Occipital lobe (tissue), 3 donors: ENCODE measurements at places on chromosomes 5 and 9.
A peak's percentile ranks its signal among the peaks of the same experiment; 100 is the strongest.

DNA sequence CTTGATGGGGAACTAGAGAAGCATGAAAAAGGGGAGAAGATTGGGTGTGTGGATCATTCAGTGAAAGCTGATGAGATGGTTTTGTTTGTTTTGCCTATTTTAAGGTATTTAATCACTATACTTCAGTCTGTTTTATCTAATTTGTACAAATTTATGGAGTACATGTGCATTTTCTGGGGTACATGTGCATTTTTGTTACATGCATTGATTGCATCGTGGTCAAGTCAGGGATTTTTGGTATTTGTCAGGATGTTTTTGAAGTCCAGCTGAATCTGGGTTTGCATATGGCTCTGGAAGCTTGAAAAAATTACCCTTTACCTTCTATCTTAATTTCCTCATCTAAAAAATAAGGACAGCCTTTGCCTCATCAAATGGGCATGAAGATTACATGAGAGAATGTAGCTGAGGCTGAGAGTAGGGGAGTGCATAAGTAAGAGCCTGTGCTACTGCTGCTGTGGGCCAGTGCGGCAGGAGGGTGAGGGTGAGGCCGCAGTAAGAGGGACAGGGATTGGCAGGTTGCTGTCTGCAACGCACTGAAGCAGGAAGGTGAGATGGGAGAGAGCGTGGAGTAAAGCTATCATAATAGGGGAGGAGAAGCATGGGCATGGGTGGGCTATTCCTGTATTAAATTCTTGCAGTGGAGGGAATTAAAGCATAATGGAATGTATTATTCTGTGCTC, 139.8 kb downstream of the NPR3 start:
- no peak for DNase-seq

- DNase-seq = no peak
These were observed 63.4 kb upstream of the WWC1 start for GRCh38 chr5:168227973-168228615.

DNA sequence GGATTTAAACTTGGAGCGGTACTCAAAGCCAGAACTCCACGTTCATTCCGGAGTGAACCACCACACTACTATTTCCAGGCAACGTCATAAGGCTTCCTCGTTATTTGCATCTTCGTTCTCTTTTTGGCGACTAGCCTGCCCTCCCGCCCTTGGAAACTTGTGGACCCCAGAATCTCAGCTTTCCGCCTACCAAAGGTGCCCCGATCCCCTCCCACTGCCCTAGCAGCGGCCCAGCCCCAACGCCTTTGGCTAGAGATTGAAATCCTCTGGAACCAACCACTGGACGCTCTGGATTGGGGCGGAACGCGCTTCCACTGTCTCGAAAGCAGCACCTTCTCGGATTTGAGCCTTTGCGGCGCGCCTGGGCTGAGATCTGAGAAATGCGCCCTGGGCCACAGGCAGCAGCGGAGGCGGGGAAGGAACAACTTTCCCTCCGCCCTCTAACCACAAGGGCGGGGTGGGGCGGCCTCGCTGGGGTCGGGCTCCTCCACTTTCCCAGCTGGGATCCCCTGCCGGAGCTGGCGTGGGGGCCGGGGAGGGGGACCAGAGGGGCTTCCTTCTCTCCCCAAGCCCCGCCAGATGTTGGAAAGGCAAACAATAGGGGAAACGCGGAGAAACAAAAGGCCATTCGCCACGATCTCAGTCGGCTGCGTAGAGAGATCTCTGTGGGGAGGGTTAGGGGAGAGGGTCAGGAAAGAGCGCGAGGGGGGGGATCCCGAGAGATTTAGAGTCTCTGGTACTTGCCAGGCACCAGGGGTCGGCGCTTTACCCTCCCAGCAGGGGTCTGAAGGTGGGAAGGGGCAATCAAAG, 1.3 kb downstream of the MOB3B start:
- DNase-seq = peak; percentile 65

- DNase-seq = no peak
These were observed 410.9 kb upstream of the TRPC7 start for GRCh38 chr5:136776022-136776927.

- DNase-seq = no peak
These were observed 47.6 kb downstream of the MCTP1 start for GRCh38 chr5:95237324-95237723.

GRCh38 chr9:18632632-18633403, 158.9 kb downstream of the ADAMTSL1 start:
- no peak for DNase-seq

DNA sequence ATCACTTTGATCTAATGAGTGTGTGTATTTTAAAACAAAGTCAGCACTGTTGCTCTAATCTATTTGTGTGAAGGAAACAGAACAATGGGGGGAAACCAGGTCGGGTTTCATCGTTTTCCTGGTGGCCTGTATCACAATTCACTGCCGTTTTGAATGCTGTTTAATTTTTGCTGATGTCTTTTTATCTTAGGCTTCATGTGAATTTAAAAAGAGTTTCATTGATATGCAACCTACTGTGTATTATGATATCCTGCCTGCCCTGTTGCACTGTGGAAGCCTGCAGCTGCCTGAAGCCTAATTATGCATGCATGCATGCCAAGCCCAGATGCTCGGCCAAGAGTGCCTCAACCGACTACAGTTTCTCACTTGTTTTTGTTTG, 307.5 kb downstream of the ZNF608 start:
- DNase-seq = peak; percentile 10

- no peak for DNase-seq
These were observed 112.3 kb upstream of the CXCL14 start for GRCh38 chr5:135691044-135691443.

DNA sequence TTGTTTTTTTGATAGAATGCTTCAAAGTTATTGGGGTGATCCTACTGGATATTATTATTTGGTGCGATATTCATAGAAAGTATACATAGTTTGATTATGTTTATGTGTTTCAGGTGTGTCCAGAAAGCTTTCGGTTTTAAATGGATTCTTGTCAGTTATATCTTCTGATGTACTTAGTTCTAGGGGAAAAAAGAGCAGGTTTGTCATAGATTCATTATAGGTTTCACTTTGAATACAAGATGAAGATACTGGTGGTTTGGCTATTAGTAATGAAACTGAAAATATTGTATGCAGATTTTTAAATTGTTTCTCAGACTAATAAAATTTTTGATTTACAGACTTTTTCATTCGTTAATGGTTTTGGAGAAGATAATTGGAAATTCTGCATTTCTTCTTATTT, 98.9 kb downstream of the MAN2A1 start:
- no peak for DNase-seq

DNA sequence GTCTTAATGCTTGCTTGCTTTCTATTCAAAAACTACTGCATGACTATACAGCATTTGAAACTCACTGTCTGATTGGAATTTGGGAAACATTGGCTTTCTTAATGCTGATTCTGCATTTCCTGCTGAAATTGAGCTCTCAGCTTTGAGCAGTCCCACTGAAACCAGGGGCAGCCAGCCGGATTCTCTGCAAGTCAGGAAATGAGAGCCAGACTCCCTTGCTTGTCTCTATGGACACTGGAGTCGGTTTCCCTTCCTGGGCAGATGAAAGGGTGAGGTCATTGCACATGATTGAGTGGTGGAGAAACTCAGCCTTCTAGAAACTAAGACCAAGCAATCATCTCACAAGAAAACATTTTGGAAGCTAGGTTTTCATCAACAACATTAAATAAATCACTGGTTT, 119.7 kb upstream of the SPATA31C2 start:
- no peak for DNase-seq

- no peak for DNase-seq
These were observed 15.3 kb upstream of the NOL6 start for GRCh38 chr9:33489066-33489465.

- DNase-seq = no peak
These were observed 34.3 kb upstream of the MACIR start for GRCh38 chr5:103224118-103224893.

DNA sequence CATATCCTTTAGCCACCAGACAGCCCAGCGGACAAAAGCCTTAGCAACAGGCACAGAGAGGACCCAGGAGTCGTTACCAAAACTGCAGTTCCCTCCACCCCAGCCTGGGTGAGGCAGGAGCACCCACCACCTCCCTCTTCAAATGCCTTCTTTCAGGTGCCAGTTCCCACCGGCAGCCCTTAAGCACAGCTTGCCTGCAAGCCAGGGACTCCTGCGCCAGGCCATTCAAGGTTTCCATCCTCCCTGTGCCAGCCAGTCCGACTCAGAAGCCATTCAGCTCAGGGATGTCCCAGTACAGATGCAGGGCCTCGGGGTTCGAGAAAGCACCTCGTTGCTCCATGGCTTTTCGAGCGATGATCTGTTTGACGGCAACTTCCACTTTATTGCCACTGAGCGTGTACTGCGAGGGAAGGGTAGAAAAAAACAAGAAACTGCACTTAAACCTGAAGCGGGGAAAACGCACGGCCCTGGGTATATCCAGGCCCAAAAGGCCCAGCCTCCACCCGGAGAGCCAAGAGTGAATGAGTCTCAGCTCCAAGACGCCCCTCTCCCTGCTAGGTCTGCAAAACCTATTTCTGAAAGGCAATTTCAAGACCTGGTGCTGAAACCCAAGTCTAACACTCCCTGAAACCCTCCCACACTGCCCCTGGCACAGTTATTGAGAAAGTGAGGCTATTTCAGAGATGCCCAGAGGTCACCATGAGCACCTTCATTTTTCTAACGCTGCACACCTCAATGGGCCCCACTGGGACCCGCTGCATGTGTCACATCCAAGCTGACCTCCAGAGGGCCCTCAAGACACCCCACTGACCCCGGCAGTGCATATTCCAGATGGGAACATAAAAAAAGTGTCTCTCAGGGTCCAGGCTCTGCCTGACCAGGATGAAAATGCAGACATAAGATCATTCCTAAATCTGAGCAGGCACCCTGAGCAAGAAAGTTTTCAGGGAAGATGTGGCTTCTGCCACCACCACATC, 36.8 kb upstream of the ZNF354A start:
- DNase-seq = no peak

GRCh38 chr9:5900622-5901021, 9.9 kb downstream of the MLANA start:
- no peak for DNase-seq

DNA sequence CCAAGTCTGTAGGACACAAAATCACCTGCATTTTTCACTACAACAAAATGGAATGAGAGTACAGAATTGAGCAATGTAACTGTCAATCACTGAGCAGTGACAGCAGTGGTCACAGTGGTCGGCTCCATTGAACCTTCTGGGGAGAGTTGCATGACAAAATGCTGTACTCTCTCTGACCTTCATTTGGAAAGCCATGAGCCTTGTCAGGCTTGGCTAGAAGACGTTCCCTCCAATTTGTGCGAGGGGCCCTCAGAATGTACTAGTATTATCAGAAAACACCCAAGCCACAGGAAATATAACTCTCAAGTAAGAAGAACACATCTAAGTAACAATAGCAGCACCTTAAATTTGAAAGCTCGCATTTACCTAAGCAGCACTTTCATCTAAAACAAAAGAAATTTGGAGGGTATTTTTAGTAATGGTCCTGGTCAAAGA, 425.6 kb upstream of the MEF2C start:
- no peak for DNase-seq

DNA sequence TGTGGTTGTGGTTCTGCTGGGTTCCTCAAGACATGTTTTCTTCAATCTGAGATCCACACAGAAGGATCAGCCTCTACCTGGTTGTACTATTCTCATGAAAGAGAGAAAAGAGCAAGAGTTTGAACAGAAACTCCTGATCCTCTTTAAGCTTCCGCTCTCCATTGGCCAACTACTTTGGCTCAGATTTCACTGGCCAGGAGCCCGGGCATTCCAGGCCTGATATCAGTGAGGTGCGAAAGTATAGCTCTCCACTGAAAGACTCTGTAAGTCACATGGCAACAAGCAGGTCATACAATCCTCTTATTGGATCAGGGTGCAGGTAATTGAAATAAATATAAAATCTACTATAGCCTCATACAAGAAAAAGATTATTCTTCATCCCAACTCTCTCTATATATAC, 920.5 kb downstream of the TLE4 start:
- DNase-seq = no peak

GRCh38 chr9:137294681-137295237, 7.3 kb downstream of the NRARP start:
- DNase-seq = no peak

DNA sequence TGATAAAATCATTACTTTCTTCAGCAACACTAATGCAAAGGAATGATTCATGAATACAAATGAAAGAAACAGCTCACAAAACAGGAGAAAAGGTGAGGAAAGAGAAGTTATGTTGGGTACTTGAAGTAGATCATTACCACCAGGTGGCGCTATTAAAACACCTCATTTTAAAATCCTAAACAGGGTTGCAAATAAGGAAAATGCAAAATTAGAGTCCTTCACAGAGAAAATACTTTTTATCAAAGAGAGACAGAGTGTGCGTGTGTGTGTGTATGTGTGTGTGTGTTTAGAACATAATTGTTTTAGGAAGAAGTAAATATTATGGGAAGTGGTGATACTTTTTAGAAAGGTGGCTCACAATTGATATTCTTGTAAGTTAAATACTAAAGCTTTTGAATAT, 49.5 kb upstream of the CD180 start:
- DNase-seq = no peak

DNA sequence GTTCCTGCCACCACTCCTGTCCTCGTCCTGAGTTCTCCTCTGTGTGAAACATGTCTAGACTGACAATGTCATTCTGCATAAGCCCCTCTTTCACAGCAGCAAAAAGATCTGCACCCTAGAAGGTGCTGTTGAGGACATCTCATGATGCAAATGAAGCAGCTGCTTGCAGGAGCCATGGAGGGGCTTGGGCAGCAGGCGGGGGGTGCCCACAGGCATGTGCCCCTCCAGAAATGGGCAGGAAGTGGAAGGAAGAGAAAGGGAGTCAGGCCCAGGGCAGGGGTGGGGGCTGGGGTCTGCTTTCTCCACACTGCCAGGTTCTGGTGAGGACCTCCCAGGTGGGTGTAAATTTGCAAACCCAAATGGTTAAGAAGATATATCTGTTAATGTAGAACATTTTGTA, 54.5 kb upstream of the KCNMB1 start:
- DNase-seq = no peak

GRCh38 chr9:134522976-134523375, 118.6 kb upstream of the COL5A1 start:
- DNase-seq = no peak

DNA sequence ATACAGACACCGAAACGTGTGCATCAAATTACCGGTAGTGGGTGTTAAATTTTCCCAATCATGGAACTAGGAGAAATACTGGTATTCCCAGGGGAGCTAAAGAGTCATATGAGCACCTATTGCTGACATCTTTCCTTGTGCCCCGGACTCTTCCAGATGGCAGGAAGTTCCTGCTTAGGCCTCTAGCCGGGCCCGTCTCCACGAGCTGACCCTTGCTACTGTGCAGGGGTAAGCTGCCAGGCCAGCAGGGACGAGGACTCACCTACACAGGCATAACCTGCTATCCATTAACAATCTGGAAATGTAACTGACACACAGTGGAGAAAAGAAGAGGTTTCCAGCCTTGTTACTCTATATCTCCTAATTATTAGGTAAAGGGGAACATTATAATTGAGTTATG, 16.2 kb upstream of the SSBP2 start:
- no peak for DNase-seq

DNA sequence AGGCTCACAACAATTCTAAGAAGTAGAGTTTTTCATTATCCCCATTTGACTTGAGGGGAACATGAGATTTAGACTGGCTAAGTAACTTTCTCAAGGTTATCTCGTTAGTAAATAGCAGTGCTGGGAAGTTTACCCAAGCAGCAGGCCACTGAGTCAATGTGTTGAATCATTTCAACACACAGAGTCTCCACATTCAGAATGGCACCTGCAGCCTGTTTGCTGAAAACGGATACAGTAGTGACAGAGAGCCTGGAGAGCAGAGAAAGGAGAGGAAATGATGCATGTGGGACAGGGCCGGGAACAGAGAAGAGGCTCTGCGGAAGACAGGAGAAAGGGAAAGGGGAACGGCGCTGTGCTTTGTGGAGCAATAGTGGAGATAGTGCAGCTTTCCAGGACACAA, 33.5 kb upstream of the ZSWIM6 start:
- no peak for DNase-seq

GRCh38 chr9:98501819-98502218, 206.9 kb downstream of the GABBR2 start:
- no peak for DNase-seq
